B cell (primary cell): ENCODE measurements at places on chromosomes 13 and 19.

- DNase-seq, result no peak
- H3K27ac ChIP-seq, result no peak overlapping the region
- H3K27me3 ChIP-seq, result no peaks in the 10 kb centered on the region
- no peak overlapping the region for H3K4me3 ChIP-seq
- H3K4me1 ChIP-seq, result no peaks in the 10 kb centered on the region
Measured at GRCh38 chr19:31470229-31470939, 121.1 kb upstream of the TSHZ3 start.

- H3K4me1 ChIP-seq, result peaks cover 14% of the 10 kb centered on the region
- no peak overlapping the region for H3K27ac ChIP-seq
- H3K36me3 ChIP-seq, result no peaks in the 10 kb centered on the region
Measured at GRCh38 chr19:1001538-1002166, 1.4 kb downstream of the GRIN3B start.

GRCh38 chr13:112734696-112735547 is 45.1 kb downstream of the ATP11A start:
- H3K27me3 ChIP-seq, result no peaks in the 10 kb centered on the region
- H3K4me3 ChIP-seq, result no peak overlapping the region
- no peaks in the 10 kb centered on the region for H3K4me1 ChIP-seq
- no peak for DNase-seq

DNA sequence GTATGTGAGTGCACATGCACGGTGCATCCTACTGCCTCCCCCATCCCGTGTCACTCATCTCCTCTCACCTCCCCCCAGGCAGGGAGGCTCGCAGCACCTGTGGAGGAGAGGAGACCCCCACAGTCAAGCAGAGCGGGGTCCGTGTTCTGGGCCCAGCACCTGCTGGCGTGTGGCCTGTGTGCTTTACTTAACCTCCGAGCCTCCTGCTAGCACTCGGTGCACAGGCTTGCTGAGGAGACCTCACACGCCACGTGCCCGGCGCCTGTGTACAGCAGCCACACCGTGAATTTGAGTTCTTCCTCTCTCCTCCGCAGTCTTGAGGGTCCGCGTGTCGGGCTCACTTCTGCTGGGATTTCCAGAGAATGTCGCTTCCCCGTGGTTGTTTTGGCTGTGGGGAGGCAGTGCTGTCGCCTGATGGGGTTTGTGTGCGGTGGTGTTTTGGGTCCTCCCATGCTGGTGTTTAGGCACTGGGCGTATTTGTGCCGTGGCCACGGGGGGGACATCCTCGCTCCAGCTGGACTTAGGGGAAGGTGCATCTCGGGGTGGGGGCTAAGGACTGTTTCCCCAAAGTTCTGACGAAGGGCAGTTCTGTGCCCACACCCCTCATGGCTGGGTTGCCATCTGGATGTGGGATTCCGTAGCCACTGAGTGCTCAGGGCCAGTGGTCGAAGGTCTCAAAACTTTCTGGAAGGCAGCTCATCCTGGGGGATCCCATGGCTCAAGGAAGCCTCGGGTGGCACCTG is 34.8 kb upstream of the TMEM255B start:
- H3K4me3 ChIP-seq, result peak overlapping the region; percentile 41
- H3K36me3 ChIP-seq, result no peaks in the 10 kb centered on the region
- H3K27me3 ChIP-seq, result peaks cover under 1% of the 10 kb centered on the region
- peaks cover 15% of the 10 kb centered on the region for H3K4me1 ChIP-seq
- peak overlapping the region; percentile 49 for H3K27ac ChIP-seq
- DNase-seq, result peak; percentile 26

GRCh38 chr13:44089452-44089851 is 209.7 kb downstream of the LACC1 start:
- H3K36me3 ChIP-seq, result no peaks in the 10 kb centered on the region
- no peak overlapping the region for H3K27ac ChIP-seq
- no peak for DNase-seq
- H3K4me3 ChIP-seq, result no peak overlapping the region
- H3K27me3 ChIP-seq, result no peaks in the 10 kb centered on the region
- peaks cover 9% of the 10 kb centered on the region for H3K4me1 ChIP-seq

GRCh38 chr13:34004676-34005075 is 186.7 kb downstream of the RFC3 start:
- no peaks in the 10 kb centered on the region for H3K27me3 ChIP-seq
- H3K27ac ChIP-seq, result no peak overlapping the region
- no peaks in the 10 kb centered on the region for H3K36me3 ChIP-seq

GRCh38 chr13:97946951-97947588 is 6.4 kb upstream of the IPO5 start:
- H3K27ac ChIP-seq, result no peak overlapping the region
- no peaks in the 10 kb centered on the region for H3K27me3 ChIP-seq
- DNase-seq, result no peak
- H3K4me1 ChIP-seq, result no peaks in the 10 kb centered on the region
- H3K4me3 ChIP-seq, result no peak overlapping the region
- no peaks in the 10 kb centered on the region for H3K36me3 ChIP-seq

GRCh38 chr13:112855859-112856258 is 113.2 kb upstream of the MCF2L start:
- H3K27ac ChIP-seq, result no peak overlapping the region
- H3K36me3 ChIP-seq, result no peaks in the 10 kb centered on the region
- no peak for DNase-seq
- H3K4me3 ChIP-seq, result no peak overlapping the region

- H3K27ac ChIP-seq, result no peak overlapping the region
- H3K4me1 ChIP-seq, result peaks cover 42% of the 10 kb centered on the region
- no peaks in the 10 kb centered on the region for H3K36me3 ChIP-seq
- DNase-seq, result no peak
Measured at GRCh38 chr13:51820016-51820597, 16.1 kb upstream of the DHRS12 start.

GRCh38 chr13:111267784-111268183 is 52.7 kb upstream of the TEX29 start:
- no peaks in the 10 kb centered on the region for H3K4me1 ChIP-seq
- H3K27ac ChIP-seq, result no peak overlapping the region
- no peaks in the 10 kb centered on the region for H3K36me3 ChIP-seq
- H3K4me3 ChIP-seq, result no peak overlapping the region

DNA sequence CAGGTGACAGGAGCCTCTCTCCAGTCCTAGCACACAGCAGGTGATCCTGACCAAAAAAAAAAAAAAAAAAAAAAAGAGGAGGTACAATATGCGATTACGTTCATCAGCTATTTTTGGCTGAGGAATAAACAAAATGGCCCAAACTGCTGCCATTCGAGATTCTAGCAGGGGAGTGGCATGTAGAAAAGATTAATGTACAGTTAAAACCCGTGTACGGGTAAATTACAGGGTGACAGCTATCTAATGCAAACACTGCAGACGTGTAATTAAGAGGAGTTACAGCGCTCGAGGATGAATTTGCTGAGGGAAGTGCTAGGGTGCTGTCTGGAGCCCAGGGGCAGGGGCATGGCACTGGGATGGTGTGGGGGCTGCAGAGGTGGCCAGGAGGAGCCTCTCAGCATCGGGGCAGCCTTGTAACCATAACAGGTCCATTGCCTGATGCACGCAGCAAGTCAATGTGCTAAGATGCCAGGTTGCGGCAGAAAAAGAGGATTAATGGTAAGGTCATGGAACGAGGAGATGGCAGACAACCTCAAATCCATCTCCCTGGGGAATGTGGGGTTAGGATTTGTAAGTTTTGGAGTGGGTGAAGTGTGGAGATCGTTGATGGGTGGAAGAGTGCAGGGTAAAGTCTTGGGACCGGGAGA is 17.4 kb downstream of the CHST8 start:
- H3K27ac ChIP-seq, result no peak overlapping the region
- H3K4me3 ChIP-seq, result no peak overlapping the region
- no peaks in the 10 kb centered on the region for H3K27me3 ChIP-seq
- DNase-seq, result no peak
- no peaks in the 10 kb centered on the region for H3K4me1 ChIP-seq

GRCh38 chr19:11435833-11436313 is 438 bp downstream of the PRKCSH start:
- H3K4me3 ChIP-seq, result peak overlapping the region; percentile 95
- H3K27me3 ChIP-seq, result no peaks in the 10 kb centered on the region
- DNase-seq, result no peak

DNA sequence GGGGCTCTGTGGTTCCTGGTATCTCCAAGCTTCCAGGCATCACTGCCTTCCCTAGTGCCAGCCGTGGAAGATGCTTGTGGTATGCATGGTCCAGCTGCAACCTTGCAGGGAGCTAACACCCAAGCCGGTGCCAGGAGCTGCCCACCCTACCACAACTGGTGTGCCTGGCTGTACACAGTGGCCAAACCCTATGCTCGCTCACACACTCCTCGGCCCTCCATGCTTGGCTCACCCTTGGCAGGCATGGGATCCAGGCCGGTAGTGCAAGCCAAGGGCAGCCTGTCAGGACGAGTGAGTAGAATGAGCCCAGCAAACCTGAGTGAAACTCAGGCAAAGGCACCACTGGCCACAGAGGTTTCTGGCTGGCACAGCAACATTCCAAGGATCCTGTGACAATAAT is 1676.0 kb downstream of the SLITRK1 start:
- H3K4me1 ChIP-seq, result no peaks in the 10 kb centered on the region
- no peak overlapping the region for H3K4me3 ChIP-seq
- DNase-seq, result no peak
- H3K27ac ChIP-seq, result no peak overlapping the region
- no peaks in the 10 kb centered on the region for H3K27me3 ChIP-seq

- H3K4me1 ChIP-seq, result peaks cover 19% of the 10 kb centered on the region
- H3K4me3 ChIP-seq, result no peak overlapping the region
- H3K27me3 ChIP-seq, result no peaks in the 10 kb centered on the region
- H3K36me3 ChIP-seq, result peaks cover 2% of the 10 kb centered on the region
Measured at GRCh38 chr19:42246143-42246921, 3.9 kb upstream of the GSK3A start.

- no peak for DNase-seq
- H3K4me1 ChIP-seq, result peaks cover 17% of the 10 kb centered on the region
- no peaks in the 10 kb centered on the region for H3K36me3 ChIP-seq
- no peaks in the 10 kb centered on the region for H3K27me3 ChIP-seq
- H3K27ac ChIP-seq, result no peak overlapping the region
Measured at GRCh38 chr19:38375748-38376147, 1.4 kb downstream of the PSMD8 start.

- H3K4me3 ChIP-seq, result no peak overlapping the region
- no peaks in the 10 kb centered on the region for H3K36me3 ChIP-seq
- DNase-seq, result no peak
- H3K4me1 ChIP-seq, result peaks cover 32% of the 10 kb centered on the region
Measured at GRCh38 chr13:87669379-87669978, 1.7 kb upstream of the SLITRK5 start.
